ENCODE measurements at places on chromosomes 6 and 20.

DNA sequence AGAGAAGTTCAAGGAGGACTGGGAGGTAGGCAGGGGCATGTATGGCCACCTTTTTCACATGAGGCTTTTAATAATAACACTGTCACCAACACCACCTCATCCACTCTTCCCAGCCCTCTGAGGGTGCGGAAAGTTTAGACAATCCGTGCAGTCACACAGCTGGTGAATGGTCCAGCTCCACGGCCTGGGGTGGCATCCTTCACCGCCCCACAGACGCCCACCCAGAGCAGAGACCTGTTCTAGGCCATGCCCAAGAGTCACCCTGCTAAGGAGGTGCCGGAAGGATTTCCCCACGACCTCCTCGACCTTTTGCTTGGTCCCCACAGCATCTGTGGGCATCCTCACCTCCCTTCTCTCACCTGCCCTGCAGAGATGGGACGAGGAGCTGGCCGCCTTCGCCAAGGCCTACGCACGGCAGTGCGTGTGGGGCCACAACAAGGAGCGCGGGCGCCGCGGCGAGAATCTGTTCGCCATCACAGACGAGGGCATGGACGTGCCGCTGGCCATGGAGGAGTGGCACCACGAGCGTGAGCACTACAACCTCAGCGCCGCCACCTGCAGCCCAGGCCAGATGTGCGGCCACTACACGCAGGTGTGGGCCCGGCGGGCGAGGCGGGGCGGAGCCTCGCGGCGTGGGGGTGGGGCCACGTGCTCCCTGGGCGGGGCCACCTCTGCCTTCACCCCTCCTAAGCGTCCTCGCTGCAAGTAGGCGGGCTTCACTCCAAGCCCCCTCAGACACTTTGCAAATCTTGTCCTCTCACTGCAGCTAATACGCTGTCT is 4.4 kb downstream of the PI16 start:
- no peak for DNase-seq

DNA sequence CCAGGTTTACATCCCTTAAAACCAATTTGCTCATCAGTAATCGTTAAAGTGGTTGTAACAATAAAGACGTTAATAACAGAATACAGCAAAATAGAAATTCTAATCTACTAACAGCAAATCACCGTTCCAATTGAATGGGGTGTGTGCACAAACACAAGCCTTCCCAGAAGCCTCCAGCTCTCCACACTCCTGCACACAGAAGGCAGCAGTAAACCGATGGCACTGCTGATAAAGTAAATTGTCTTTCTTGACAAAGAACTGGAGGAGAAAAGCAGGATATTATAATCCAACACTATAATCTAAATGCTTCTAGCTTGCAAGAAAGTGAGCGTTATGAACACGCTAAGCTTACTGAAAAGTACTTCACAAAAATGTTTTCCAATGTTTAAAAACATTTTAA is 7.0 kb downstream of the ZNF217 start:
- DNase-seq, result no peak

- DNase-seq, result no peak
Measured at GRCh38 chr6:119002069-119002468, 67.1 kb upstream of the MCM9 start.

GRCh38 chr6:48736501-48737206 is 625.7 kb upstream of the PTCHD4 start:
- no peak for DNase-seq

Measured in activated naive CD4-positive, alpha-beta T cell treated with anti-CD3 and anti-CD28 coated beads, Interleukin-2, amount 50 U/mL, for 16 hours (primary cell).